ENCODE measurements at places on chromosomes 5 and 9.

- no peak for DNase-seq
These were observed 60.9 kb upstream of the CACNA1B start for GRCh38 chr9:137816531-137817235.

DNA sequence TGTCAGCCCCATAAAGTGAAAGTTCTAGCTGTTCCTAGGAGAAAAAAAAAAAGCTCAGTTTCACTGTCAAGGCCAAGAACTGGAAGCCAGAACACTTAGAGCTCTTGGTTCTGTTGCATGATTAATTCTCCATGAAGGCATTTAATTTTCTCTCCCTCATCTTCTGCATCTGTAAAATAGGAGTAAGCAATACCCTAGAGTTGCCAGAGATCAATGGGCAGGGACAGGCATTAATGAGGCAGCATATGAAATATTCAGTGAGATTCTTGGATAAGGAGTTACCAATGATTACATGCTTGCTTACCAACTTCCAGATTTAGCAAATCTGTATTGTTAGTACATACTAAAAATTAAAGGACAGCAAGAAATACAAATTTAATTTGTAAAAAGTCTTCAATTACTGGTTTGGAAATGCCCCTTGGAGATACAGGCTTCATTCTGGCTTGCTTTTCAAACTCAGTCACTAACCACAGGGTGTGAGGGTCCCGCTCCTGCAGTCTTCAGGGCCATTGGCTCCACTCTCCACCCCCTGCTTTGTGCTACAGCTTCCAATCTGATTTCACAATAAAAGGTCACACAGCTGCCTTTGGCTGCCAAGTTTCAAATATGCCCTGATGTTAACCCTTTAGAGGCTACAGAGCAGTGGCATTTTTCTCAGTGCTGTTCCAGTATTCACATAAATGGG is 624.6 kb downstream of the BNC2 start:
- peak; percentile 50 for DNase-seq

GRCh38 chr5:162268694-162269481 is 201.3 kb downstream of the GABRG2 start:
- no peak for DNase-seq

DNA sequence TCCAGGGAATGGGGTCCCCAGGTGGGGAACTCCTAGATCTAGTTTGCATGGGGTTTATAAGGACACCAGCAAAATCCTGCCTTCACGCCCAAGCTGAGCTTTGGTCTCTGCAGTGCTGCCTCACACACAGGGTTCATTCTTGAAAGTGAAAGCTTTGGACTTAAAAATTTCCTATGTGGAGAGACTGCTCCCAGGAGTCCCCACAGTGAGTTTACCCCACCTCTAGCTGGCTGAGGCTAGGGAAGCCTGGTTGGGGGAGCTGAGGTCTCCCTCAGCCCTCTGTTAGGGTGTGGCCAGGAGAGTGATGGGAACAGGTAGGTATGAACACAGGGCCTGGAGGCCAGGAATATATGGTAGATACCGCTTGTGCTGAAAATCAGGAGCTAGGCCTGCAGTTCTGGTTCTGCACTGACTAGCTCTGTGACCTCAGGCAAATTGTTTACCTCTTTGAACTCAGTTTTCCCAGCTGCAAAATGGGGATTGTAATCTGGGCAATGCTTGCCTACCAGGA is 41.5 kb upstream of the LARP1 start:
- DNase-seq: no peak

DNA sequence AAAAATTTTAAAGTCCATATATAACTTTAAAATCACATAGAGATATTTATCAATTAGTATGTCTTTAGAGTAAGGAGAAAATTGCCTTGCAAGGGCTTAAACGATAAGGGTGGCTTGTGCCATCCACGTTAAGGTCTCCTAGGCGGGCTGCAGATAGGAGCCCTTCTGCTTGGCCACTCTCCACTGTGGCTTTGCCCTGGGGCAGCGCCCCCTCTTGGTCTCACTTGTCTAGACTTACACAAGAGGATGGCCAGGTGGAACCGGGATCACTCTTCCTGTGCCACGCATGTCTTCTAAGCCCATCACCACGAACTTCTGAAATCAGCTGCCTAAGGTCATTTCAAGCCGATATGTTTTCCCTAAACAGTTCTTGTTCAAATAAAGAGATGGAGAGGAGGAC is 2.9 kb downstream of the FPGS start:
- DNase-seq: no peak

DNA sequence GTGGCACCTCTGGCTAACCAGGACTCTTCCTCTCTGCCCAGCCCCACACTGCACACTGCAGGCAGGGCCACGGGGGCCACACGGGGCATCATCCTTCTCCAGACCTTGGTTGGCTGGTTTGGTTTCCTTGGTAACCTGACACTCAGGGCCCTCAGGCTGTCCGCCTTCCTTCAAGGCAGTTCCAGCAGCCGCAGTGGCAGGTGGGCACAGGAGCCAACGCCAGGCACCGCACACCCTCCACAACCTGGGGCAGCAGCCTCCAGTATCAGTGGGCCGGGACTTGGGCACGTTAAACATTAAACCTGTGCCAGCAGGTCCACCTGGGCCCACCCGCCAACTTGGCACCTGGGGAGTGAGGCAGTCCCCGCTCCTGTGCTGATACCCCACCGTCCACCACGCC is 1.9 kb downstream of the NPDC1 start:
- no peak for DNase-seq

- peak; percentile 73 for DNase-seq
These were observed 62.4 kb downstream of the GRIA1 start for GRCh38 chr5:153552886-153553285.

GRCh38 chr5:120446068-120446492 is 18.0 kb upstream of the PRR16 start:
- DNase-seq: peak; percentile 95

- no peak for DNase-seq
These were observed 30.8 kb upstream of the PRDM12 start for GRCh38 chr9:130633336-130634190.

GRCh38 chr9:104927216-104927911 is 591 bp downstream of the ABCA1 start:
- peak; percentile 48 for DNase-seq

DNA sequence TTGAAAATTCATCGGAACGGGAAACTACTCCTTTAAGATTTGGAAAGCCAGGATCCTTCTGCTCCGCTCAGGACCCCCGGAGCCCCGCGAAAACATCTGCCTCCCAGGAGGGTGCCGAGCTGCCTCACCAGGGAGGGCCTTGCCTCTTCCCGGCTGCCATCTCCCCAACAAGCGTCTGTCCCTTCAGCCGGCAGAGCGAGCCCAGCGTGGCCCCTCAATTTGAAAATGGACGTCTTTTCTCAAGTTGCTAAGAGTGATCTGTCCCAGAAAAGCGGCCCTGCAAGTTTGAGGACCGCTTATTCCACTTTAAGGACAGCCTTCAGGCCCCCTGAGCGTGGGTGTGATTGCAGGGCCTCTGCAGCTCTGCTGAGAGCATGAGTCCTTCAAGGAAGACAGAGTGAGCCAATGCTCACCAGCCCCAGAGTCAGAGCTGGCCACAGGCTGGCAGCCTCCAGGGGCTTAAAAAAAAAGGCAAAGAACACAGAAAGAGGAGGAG is 101.3 kb downstream of the PHF2 start:
- DNase-seq: no peak

GRCh38 chr5:101534491-101535110 is 631.5 kb upstream of the ST8SIA4 start:
- DNase-seq: peak; percentile 23

DNA sequence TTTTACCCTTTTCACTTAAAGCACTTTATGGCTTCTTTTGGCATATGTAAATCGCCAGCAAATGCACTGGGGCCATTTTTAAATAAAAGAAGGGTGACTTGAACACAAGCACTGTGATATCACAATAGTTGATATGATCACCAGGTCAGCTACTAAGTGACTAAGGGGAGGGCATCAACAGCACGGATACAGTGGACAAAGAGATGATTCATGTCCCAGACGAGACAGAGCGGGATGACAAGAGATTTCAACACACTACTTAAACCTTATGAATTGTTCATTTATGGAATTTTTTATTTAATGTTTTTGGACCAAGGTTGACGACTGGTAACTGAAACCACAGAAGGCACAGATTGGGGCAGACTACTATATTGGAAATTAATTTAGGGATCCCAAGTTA is 54.1 kb downstream of the RORB start:
- DNase-seq: no peak

- DNase-seq: no peak
These were observed 135.1 kb downstream of the SIL1 start for GRCh38 chr5:139062910-139063663.

GRCh38 chr9:73348471-73348870 is 196.8 kb downstream of the ANXA1 start:
- no peak for DNase-seq

Data from fibroblast of skin of right biceps (primary cell).